Activated T-cell treated with anti-CD3 and anti-CD28 coated beads, Interleukin-2, amount 50 U/mL, for 1 hour (primary cell): ENCODE measurements at places on chromosomes 16 and 17.

DNA sequence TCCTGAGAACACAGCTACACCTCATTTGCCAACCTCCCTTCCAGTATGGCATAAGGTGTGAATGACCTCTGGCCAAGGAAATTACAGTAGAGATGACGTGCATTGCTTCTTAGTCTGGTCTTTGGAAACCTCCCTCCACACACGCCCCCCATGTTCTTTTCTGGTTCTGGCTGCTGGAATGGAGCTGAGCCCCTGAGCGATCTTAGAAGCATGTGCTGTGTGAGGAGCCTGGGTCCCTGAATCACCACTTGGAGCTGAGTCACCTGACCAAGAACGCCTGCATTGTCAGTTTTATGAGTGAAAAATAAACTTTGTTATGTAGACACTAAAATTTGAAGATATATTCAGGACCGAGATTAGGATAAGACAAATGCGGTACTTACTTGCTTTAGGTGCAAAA is 51.4 kb downstream of the HS3ST3A1 start:
- no peak for DNase-seq

GRCh38 chr17:51745993-51746392 is 412.5 kb downstream of the CA10 start:
- no peak for DNase-seq

- DNase-seq: no peak
Observed at GRCh38 chr16:65066651-65067050, 55.2 kb downstream of the CDH11 start.

DNA sequence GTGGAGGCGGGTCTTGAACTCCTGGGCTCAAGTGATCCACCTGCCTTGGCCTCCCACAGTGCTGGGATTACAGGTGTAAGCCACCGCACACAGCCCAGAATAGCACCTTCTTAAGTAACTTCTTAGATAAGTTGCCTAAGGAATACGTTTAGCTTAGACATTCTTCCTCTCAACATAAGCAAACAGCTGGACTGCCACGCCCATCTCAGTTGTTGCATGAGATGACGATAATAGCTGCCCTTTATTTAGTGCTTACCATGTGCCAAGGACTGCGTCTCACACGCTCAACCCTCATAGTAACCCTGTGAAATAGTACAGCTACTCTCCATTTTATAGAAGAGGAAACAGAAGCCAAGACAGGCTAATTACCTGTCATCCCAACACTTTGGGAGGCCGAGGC is 11.8 kb downstream of the HASPIN start:
- DNase-seq: no peak

DNA sequence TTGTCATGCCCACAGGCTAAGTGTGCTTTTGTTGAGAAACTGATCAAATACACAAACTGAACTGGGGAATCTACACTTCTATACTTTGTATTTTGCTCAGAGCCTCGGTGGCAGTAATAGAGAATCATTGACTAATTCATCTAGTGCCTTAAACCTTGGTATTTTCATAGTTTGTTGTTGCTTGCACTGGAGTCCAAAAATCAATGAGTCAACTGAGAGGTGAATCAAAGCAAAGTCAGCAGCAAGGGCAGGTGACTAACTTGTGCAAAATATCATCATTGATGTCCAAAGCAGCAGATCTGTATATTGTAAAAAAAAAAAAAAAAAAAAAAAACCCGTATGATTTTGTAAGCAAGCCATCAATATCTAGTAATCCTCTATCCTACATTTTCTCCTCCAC is 296.4 kb downstream of the MAP2K6 start:
- DNase-seq: no peak

GRCh38 chr16:15443753-15444152 is 9.4 kb downstream of the BMERB1 start:
- DNase-seq: no peak

DNA sequence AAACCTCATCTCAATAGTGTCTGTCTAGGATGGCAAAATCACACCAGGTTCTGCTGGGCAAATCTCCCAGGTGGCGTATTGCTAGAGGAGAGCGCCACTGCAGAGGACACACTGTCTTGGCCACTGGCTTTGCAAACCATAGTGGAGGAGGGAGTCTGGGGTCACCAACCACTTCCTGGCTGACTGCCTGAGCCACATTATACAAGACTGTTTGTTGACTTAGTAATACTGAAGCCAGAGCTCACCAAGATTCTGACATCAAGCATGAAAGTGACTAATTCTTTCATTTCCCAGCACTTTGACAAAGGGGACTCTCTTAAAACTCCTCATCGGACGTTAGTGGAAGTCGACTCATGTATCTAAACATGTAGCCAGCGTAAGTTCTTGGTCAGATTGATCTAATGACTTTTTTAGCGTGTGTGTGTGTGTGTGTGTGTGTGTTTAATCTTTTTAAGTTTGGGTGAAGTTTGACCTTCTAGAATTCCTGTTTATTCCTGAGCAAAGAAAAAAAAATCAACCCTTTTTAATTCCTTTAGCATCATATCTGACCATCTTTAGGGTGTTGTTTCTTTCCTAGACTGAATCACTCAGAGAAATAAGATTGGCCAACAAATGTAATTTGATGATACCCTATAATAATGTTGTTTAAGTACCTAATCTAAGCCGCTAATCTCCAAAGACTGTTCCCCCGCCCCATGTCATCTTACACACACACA is 13.7 kb downstream of the PITPNC1 start:
- DNase-seq: peak; percentile 62

GRCh38 chr17:72665852-72666851 is 426.3 kb downstream of the SLC39A11 start:
- DNase-seq: no peak

- no peak for DNase-seq
Observed at GRCh38 chr16:75416904-75417565, 16.3 kb downstream of the CFDP1 start.

DNA sequence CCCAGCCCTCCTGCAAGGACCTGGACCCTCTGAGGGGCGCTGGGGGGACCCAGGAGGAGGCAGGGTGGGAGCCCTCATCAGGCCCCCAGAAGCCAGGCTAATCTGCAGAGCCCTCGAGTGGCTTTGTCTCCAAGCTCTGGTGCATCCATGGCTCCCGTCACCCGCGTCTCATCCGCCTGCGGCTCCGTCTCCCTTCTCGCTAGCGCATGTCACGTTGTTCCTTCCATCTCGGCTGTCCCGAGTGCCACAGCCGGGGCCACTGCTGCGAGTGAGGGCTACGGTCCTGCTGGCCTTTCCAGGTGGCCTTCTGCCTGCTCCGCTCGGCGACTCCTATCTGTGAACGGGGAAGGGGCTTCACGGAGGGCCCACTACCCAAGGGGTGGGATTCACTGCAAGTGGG is 53.6 kb downstream of the ZFPM1 start:
- DNase-seq: no peak

- no peak for DNase-seq
Observed at GRCh38 chr16:68993885-68994284, 111.6 kb upstream of the HAS3 start.

DNA sequence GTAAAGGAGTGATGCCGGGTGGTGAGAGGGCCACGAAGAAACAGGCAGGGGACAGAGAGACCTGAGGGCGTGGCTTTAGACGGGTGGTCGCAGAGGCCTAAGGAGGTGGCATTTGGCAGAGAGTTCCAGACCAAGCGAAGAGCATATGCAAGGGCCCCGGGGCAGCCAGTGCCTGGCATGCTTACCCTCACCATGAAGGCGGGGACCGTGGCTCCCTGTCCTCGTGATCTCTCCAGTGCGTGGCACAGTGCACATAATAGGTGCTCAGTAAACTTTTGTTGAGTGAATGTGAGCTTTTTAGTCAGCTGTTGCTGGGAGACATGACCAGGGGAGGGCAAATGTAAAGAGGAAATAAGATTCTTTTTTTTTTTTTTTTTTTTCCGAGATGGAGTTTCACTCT is 245.6 kb upstream of the GSE1 start:
- no peak for DNase-seq

DNA sequence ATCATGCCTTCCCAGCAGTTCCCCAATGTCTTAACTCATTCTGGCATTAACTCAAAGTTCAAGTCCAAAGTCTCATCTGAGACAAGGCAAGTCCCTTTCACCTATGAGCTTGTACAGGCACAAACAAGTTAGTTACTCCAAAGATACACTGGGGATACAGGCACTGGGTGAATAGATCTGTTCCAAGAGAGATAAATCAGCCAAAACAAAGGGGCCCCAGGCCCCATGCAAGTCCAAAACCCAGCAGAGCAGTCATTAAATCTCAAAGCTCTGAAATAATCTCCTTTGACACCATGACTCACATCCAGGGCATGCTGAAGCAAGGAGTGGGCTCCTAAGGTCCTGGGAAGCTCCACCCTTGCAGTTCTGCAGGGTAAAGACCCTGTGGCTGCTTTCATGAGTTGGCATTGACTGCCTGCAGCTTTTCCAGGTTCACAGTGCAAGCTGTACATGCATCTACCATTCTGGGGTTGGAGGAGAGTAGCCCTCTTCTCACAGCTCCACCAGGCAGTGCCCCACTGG is 332.2 kb upstream of the KIF2B start:
- no peak for DNase-seq

- DNase-seq: no peak
Observed at GRCh38 chr17:77957235-77957856, 1.2 kb upstream of the TNRC6C start.

- DNase-seq: no peak
Observed at GRCh38 chr17:57940231-57940630, 15.0 kb downstream of the CUEDC1 start.

GRCh38 chr16:85784813-85785212 is 14.5 kb downstream of the EMC8 start:
- no peak for DNase-seq

DNA sequence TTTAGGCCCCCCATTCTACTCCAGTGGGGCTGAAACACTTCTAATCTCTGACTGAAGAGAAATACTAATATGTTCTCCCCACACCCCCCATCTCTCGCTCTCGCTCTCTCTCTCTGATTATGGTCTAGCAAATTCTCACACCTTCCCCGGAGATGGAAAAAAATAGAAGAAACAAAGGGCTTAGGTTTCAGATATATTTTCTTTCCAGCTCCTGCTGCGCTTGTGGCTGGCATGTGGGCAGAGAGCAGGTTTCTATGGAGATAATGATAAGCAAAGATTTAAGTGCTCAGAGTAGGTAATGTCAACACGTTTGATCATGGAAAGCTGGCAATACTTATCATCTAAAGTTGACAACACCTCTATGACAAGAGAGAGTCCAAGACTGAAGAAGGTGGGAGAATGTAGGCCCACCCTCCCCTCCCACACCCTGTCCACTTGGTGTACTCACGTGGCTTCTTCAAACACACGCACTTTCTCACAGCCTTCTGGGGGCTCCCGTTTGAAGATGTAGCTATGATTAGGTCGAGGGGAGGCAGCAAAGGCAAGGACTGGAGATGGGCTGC is 8.0 kb upstream of the SLC35B1 start:
- peak; percentile 44 for DNase-seq

GRCh38 chr16:56888806-56889205 is 23.8 kb downstream of the SLC12A3 start:
- no peak for DNase-seq

DNA sequence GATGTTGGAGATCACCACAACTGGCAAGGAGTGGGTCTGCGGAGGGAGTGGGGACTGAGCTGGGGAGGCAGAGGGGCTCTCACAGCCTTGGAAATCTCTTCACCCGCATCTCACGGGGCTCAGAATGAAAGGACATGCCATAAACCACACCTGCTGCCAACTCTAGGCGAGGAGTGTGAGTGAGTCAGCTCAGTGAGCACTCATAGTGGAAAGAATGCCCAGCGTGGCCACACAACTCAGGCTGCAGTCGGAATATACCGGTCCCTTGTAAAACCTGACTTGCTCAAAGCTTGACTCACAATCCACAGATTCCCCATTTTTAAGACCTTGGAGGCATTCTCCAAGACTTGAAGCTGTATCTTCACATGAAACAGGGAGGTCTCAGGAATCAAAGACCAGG is 36.7 kb downstream of the STAT5A start:
- no peak for DNase-seq

- no peak for DNase-seq
Observed at GRCh38 chr17:72598695-72599094, 477.9 kb downstream of the SOX9 start.

GRCh38 chr17:39776252-39776651 is 38.5 kb downstream of the GRB7 start:
- DNase-seq: no peak

DNA sequence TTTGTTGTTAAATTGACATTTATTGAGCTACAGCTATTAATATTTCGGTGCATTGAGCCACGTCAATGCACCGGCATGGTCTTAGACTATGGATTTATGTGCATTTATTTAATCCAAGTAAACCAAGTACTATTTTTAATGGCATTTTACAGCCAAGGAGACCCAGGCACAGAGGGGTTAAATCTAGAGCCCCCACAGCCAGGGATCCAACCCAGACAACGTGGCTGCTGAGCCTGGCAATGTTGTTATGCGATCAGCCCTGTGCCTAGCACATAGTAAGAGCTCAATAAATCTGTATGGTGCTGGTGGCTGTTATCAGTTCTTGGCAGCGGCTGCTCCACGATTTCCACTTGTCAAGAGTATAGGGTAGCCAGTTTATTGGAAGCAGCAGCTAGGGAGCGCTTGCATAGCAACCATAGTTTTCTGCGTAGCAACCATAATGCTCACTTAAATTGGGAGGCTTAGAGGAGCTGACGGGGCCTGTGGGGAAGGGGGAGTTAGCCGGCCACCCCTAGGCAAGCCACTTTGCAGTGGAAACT is 541 bp upstream of the RBBP6 start:
- DNase-seq: no peak

DNA sequence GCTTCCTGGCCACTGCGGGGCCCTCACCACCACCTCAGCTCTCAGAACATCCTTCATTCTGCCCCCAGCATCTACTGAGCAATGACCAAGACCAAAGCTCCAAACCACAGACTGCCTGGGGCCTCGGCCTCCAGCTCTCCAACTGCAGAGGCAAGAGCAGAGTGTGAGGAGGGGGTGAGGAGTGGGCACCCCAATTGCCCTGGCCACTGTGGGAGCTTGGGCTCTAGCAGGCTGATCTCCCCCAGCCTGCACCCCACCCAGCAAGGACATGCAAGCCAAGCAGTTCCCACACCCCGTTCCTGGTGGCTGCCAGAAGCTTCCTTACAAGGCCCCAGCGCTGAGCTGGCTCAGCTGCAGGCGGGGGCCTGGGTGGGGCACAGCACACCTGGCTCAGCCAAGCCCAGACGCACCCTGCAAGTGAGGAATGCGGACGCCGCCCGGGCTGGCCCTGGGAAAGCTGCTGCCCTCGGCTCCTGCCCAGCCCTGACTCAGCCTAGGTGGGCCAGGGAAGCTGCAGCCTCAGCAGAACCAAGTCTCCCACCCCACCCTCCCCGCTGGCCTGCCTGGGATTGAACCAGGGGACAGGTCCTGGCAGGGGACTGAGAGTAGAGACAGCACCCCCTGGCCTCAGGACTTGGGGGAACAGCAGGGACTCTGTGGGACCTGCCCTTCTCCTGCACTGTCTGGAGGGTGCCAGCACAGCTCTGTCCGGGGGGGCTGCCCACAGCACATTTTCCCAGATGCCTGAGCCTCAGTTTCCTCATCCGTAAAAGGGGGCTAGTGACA is 29.7 kb upstream of the KRT17 start:
- no peak for DNase-seq
